ENCODE measurements at places on chromosomes 3 and 15.

DNA sequence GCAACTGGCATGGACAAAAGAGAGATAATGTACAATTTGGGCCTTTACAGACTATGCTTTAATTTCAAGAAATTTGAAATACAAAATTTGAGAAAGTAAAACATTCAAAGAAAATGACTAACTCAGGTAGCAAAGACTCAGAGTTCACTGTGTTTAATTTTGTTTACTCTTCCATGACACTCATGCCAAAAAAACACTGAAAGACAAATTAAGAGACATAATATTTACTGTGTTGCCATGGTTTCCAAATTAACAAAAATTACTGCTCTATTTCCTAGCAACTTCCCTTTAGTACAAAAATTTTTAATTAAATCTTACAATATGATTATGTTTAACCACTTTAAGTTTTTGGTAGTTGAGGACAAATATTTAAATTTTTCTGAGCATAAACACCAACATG, 29.6 kb downstream of the LRRFIP2 start:
- DNase-seq: peak; percentile 30

DNA sequence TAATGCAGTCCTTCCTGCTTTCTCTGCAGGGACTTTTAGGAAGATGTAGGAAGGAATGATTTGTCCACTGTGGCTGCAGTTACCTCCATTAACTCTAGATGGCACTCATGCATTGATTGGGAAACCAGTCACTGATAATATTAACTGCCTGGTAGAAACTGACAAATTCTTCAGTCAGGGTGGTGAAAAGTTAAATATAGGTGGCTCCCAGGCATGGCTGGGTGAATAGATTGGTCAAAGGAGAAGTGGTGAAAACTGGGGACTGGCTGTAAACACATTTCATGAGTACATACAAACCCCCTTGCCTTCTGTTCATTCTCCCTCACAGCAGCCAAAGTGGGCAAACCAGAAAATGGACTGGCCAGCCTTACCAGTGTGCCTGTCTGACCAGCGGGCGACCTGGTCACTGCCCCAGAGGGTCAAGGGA, 333.4 kb downstream of the THSD4 start:
- no peak for DNase-seq

- no peak for DNase-seq
These were observed 113.9 kb downstream of the TFDP2 start for GRCh38 chr3:142035308-142035922.

DNA sequence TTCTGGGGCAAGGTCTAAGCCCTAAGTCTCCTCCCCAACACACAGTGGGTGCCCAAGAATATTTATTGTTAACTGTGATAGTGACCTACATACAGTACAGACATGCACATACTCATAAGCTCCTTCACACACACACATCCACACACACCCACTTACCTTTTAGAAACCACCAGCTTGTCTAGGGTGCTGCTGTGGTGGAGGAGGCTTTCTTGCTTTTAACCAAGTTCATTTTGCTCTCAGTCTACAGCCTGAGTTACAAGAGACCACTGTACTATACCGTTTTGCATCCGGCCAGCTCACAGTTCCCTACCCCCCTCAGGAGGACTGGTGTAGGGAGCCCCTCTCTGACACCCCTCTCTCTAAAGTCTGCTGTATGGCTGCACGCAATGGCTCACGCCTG, 16.7 kb downstream of the DAPK2 start:
- no peak for DNase-seq
